ENCODE measurements at places on chromosomes 4 and X.

GRCh38 chr4:73080789-73081188 is 11.3 kb upstream of the COX18 start:
- DNase-seq, result no peak

- no peak for DNase-seq
These were observed at the start of gene CLIC2 for GRCh38 chrX:155334486-155335336. TSS of gene CLIC2 (minus strand) at chrX:155334614. CDS start at chrX:155334427, 187 bp downstream.

GRCh38 chr4:93747220-93747619 is 81.3 kb upstream of the ATOH1 start:
- no peak for DNase-seq

- DNase-seq, result no peak
These were observed 39.2 kb upstream of the CPLX1 start for GRCh38 chr4:865121-865465.

- no peak for DNase-seq
These were observed 25.4 kb upstream of the AFAP1 start for GRCh38 chr4:7964890-7965662.

- DNase-seq, result no peak
These were observed 4.3 kb downstream of the CLGN start for GRCh38 chr4:140423106-140423505.

- no peak for DNase-seq
These were observed 13.8 kb downstream of the CLDN34 start for GRCh38 chrX:9980927-9981326.

GRCh38 chr4:168360271-168360670 is 41.7 kb upstream of the DDX60 start:
- DNase-seq, result no peak

DNA sequence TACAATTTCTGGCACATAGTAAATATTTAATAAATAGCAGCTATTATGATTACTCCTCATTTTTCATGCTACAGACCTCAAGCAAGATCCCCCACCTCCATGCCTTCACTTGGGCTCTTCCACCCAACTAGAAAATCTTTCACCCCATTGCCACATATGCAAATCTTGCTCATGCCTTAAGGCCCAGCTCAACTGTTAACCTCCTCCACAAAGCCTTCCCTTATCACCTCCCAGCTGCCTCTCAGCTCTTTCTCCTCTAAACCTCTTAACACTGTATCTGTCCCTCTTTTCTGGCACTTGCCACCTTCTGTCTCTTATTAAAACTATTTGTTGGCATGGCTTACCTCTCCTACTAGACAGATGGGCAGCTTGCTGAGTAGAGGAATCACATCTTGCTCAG is 51.5 kb downstream of the PJA1 start:
- DNase-seq, result no peak

- DNase-seq, result no peak
These were observed 40.9 kb downstream of the ADH5 start for GRCh38 chr4:99047710-99048109.

DNA sequence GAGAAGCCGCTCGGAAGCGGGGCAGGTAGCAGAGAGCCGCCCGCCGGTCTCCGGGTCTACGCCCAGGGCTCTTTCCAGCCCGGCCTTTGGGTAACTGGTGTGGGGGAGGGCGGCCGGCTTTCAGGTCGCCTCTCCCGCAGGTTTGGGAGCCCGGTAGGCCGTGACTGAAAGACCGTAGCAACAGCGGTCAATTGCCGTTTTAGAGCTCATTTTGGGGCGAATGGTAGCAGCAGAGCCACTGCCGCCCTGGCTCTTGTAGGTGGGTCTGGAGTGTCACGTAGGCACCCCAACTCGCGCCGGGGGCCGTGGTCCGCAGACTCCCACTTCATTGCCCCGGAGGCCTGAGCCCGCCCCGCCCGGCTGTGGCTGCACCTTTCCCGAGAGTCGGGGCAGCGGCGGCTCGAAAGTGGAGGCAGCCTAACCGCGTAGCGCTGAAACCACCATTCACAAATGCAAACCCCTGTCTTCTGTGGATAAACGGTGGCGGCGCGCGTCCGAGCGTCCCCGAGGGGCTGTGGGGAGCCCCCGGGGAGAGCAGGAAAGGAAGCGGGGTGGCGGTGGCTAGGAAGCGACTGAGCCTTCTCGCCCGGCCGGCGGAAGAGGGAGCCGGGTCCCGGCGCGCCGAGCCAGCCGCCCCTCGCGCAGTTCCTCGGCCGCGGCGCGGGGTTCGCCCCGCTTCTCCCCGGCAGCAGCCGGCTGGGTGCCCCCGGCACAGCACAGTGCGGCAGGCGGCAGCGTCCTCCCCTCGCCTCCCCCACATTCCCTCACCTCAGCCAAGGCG is 2185.1 kb upstream of the TENM3 start:
- no peak for DNase-seq

DNA sequence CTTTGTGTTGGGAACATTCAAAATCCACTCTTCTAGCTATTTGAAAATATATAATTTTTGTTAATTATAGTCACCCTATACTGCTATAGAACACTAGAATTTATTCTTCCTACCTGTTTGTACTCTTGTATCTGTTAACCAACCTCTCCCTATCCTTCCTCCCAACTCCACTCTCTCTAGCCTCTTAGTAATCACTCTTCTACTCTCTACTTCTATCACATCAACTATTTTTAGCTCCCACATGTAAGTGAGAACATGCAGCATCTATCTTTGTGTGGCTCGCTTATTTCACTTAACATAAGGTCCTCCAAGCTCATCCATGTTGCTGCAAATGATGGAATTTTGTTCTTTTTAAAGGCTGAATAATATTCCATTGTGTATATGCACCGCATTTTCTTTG is 537.3 kb downstream of the MID1IP1 start:
- DNase-seq, result no peak

- DNase-seq, result no peak
These were observed 104.1 kb upstream of the DDIT4L start for GRCh38 chr4:100294356-100294755.

- DNase-seq, result no peak
These were observed 984.6 kb upstream of the TENM3 start for GRCh38 chr4:181258569-181258968.

DNA sequence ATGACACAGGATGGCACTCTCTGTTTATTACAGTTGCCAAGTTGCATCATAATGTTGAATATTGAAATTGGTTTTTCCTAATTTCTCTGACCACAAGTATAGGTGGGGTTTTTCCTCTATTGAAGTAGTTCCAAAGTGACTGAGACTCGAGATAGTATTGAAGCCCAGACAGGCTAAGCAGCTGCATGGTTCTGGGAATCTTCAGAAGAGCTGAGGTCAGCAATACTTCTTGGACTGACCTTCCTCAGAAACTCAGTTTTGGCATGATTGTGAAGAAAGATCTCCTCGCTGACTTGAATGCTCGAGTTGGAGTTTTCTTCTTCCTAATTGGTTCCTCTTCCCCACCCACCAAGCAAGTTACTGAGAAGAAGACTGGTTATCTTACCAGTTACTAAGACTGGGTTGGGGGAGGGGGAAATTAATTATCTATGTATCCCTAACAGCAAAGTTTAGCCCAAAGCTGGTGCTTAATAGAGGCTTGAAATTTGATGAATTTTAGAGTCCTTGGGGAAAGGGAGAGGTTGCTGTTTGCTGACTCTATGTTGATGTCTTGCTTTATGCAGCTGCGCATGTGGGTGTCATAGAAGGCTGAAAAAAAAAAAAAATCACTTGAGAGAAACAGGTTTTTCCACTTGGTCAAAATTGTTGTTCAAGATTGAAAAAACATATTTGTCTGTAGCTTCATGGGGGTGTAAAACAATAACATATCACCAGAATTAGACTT is 91.1 kb downstream of the P2RY10 start:
- no peak for DNase-seq

DNA sequence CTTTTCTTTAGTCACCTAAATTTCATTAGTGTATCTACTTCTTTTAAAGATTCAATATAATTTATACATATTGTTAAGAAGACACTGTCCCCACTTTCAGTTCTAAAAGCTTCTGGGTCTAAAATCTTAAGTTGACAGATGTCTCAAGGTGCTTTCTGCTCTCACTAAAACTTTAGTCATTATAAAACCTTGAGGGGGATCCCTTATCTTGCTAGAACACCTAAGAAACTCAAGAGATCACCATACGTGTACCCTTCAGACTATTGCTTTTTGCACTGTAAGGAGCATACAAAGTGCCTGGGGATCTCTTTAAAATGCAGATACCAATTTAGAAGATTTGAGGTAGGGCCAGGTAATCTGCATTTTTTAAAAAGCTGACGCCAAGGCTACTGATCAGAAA is 30.1 kb downstream of the CYBB start:
- DNase-seq, result no peak

DNA sequence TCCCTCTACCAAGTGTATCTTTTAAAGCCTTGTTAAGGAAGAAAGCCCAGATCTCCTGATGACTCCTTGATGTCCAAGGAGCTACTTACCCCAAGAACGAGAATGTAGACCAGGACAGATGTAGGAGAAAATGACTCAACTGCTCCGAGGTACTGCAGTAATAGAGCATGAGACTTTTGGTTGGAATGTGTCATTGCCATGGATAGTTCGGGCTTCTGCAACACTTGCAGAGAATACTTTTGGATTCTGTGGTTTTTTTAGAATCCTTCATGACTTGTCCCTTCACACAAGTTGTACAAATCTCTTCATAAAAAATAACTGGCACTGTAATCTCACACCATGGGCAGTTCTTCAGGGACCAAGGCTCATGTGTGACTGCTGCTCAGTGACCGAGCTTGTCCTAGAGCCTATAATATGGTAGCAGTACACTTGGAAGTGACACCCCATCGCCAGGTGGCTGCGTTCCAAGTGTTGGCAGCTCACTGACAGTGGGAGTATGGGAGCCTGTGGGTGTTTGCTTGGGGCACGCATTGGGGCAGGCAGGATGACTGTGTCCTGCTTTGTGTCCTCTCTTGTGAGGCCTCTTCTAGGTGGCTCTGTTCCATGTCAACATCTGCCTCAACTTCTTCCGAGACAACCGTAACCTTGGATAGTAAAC is 87.9 kb upstream of the WDR1 start:
- no peak for DNase-seq

DNA sequence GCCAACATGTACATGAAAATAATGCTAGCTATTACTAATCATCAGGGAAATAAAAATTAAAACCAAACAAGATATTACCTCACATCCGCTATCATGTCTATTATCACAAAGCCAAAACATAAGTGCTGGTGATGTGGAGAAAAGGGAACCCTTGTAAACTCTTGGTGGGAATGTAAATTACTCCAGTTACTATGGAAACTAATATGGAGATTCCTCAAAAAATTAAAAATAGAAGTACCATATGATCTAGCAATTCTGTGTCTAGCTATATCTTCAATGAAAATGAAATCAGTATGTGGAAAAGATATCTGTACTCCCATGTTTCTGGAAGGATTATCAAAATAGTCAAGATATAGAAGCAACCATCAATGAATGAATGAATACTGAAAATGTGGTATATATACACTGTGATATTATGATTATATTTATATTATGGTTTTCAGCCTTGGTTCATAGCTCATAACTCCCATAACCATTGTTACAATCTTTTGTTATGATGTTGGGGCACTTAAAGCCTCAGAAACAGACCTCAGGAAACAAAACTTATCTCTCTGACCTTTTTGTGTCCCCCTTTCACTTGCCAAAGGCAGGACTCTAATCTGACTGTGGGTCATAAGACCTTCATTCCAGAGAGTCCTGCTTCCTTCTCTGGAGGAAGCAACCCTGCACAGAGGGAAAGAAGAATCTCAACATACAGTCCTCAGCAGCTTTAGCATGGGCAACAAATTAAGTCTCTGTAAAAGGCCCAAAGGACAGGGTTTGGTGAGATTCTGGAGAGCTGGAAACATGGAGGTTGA is 933.2 kb downstream of the ADGRL3 start:
- DNase-seq, result no peak

- no peak for DNase-seq
These were observed 178.7 kb downstream of the DCTD start for GRCh38 chr4:182738283-182739047.

GRCh38 chrX:155216940-155217440 is 730 bp downstream of the VBP1 start:
- DNase-seq, result peak; percentile 3

- no peak for DNase-seq
These were observed 21.9 kb downstream of the ACSL1 start for GRCh38 chr4:184803874-184804273.

DNA sequence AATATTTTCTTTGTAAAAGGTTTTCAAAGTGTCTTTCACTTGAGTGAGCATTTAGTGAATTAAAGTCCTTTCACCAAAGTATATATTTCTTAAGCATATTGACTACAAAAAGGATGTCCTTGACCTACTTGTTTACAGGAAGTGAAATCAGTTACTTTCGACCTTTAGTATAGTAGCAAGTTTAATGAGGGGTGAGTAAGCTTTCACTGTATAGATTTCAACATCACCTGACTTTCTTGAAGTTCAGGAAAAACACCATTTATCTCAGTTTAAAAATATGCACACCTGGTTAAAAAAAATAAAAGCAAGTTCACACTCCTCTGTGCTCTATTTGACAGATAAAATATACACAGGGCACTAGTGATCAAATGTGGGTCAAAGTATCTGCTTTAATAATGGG is 88.1 kb downstream of the CCSER1 start:
- no peak for DNase-seq

- no peak for DNase-seq
These were observed 18.7 kb upstream of the ZNF157 start for GRCh38 chrX:47351706-47352105.

DNA sequence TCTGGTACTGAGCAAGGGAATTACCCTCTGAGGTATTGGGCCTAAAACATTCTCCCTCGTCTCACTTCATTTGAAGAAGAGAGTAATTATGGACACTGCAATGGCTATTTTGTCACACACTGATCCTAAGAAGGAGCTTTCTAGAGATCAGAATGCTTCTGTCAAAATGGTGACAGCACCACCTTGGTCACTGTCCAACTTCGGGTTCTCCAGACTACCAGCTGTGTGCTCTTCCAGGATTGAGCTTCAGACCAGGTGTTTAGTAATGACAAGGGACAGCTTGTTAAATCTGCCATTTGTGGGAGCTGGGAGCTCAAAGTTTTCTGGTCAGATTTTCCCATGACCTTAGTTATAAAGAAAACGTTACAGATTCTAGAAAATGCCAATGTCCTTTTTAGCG is 105.4 kb downstream of the POLA1 start:
- no peak for DNase-seq

DNA sequence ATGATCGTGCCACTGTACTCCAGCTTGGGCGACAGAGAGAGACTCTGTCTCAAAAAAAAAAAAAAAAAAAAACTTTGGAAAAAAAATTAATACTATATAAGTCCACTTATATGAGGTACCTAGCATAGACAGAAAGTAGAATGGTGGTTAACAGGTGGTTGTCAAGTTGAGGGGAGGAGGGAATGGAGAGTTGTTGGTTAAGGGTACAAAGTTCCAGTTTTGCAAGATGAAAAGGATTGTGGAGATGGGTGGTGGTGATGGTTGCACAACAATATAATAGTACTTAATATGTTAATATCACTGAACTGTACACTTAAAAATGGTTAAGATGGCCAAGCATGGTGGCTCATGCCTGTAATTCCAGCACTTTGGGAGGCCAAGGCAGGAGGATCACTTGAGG is 4.1 kb upstream of the IL9R start:
- DNase-seq, result no peak

GRCh38 chr4:150647008-150647407 is 65.1 kb downstream of the MAB21L2 start:
- DNase-seq, result no peak

All from NCI-H1436 (cell line).